Activated naive CD8-positive, alpha-beta T cell treated with anti-CD3 and anti-CD28 coated beads, Interleukin-2, amount 10 ng/mL, durations not matched to agents 7 days and 5 days (primary cell): ENCODE measurements at places on chromosomes 16 and 17.

DNA sequence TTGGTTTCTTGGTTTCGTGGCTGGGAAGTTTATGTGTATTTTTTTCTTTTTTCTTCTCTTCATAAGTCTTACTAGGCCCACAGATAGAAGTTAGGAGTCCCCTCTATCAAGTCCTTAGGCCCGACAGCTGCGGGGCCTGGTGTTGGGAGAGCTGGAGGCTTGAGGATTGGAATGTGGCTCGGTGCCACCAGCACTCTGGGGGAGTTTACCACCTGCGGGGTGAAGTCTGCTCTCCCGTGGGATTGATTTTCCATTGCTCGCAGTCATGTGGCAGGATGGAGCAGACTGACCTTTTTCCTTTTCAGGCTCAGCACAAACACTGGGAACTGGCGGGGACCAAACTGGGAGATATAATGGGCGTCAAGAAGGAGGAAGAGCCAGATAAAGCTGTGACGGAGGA is 7.5 kb downstream of the DHX38 start:
- no peak for DNase-seq
- no peaks in the 10 kb centered on the region for H3K27me3 ChIP-seq
- H3K27ac ChIP-seq, result no peak overlapping the region
- no peak overlapping the region for H3K4me3 ChIP-seq
- peaks cover 15% of the 10 kb centered on the region for H3K36me3 ChIP-seq
- no peaks in the 10 kb centered on the region for H3K4me1 ChIP-seq

DNA sequence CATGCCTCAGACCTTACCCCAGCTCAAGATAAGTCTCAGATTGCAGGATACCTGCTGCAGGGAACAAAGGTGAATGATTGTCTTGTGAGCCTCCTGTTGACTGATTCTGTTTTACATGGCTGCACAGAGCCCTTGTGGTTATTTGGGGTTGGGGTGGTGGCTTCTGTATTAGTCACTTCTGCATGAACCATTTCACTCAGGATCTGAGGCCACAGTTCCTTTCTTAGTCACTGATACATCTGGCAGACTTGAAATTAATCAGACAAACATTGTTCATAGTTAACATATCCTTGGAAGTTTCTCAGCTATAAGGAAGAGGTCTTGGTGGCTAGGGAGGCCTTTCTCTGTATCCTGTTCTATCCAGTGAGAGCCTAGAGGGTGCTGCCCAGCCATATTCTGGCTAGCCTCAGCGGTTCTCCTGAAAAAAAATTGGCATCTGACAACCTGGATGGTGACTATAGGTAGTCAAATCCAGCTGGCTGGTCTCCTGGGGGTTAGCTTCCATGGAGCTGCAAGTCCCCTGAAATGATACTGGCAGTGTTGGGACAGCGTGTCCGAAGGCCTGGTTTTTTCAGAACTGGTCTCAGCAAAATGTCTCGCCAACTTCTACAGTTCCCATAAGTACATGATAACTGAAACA is 8.4 kb upstream of the PLK1 start:
- peaks cover 26% of the 10 kb centered on the region for H3K4me1 ChIP-seq
- H3K36me3 ChIP-seq, result peaks cover 41% of the 10 kb centered on the region
- H3K27me3 ChIP-seq, result no peaks in the 10 kb centered on the region
- peak overlapping the region; percentile 71 for H3K27ac ChIP-seq
- DNase-seq, result no peak

DNA sequence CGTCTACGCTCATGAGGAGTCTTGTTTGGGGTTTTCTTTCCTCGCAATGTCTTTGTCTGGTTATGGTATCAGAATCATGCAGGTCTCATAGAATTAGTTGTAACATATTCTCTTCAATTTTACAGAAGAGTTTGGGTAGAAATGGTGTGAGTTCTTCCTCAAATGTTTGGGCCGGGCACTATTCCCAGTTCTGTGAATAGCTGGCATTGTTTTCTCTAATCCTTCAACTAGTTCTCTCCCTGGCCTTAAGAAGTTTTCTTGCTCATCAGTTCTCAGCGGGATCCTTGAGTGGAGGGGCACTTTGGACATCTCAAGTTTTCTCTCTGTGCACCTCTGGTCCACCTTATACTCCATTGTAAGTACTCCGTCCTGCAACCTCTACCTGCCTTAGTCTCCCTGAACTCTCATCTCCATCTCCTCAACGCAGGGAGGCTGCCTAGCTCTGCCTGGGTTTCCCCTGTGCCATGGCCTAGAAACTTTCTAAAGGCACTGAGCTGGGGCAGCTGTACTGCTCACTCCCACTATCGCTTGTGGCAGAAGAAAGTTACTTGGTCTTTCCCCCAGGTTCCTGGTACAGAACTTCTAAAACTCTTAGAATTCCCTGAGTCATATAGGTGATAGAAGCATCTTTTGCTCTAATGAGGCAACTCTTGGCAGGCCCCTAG is 16.9 kb downstream of the NSMCE1 start:
- no peak overlapping the region for H3K27ac ChIP-seq
- no peak for DNase-seq
- H3K36me3 ChIP-seq, result peaks cover 54% of the 10 kb centered on the region
- peaks cover 53% of the 10 kb centered on the region for H3K4me1 ChIP-seq

GRCh38 chr17:10394201-10394887 is 21.5 kb upstream of the MYH13 start:
- H3K27me3 ChIP-seq, result peaks cover 5% of the 10 kb centered on the region
- DNase-seq, result no peak
- no peaks in the 10 kb centered on the region for H3K36me3 ChIP-seq
- H3K27ac ChIP-seq, result no peak overlapping the region
- H3K4me3 ChIP-seq, result no peak overlapping the region
- H3K4me1 ChIP-seq, result no peaks in the 10 kb centered on the region

DNA sequence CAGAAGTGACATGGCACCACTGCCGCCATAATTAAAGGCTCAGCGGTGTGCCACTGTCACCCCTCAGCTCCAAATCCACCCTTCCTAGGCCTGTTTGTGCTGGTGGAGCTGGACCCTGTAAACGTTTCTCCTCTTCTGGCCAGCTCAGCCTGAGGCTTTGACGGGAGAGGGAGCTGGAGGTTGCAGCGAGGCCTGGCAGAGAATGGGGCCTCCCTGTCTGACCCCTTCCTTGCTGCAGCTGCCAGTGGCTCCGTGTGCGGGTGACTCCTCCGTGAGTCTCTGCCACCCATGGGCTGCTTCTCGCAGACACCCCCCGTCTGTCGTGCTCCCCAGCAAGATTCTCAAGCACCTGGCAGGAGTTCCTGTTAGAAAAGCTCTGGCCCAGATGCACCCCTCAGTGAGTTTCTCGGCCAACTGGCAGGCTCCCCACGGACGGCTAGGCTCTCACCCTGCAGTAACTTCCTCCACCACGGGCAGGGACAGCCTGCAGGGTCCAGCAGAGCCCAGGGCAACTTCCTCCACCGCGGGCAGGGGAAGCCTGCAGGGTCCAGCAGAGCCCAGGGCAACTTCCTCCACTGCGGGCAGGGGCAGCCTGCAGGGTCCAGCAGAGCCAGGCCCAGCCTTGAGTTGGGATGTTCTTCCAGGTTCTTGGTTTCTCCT is 4.7 kb upstream of the CHMP6 start:
- H3K36me3 ChIP-seq, result no peaks in the 10 kb centered on the region
- H3K27me3 ChIP-seq, result peaks cover 15% of the 10 kb centered on the region
- DNase-seq, result no peak
- no peak overlapping the region for H3K27ac ChIP-seq
- no peak overlapping the region for H3K4me3 ChIP-seq

DNA sequence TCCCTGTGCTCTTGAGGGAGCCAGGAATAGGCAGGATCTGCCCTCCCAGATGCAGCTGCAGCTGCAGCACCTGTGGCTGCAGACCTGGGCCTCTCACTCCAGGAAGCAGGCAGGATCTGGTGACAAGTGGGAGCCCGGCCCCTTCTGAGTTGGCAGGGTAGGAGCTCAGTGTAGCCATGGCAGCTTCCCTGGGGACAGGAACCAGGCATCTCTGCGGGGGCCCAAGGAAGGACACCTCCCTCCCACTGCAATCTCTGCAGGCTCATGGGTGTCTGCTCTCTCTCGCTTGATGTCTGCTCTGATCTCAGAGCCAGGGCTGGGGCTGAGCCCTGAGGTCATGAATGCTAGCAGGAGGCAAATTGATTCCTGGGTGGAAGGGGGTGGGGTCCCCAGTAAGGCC is 592.5 kb upstream of the CA10 start:
- H3K27ac ChIP-seq, result no peak overlapping the region
- no peaks in the 10 kb centered on the region for H3K27me3 ChIP-seq
- no peaks in the 10 kb centered on the region for H3K4me1 ChIP-seq
- no peak overlapping the region for H3K4me3 ChIP-seq

GRCh38 chr17:73423159-73423715 is 111.4 kb upstream of the CDC42EP4 start:
- H3K36me3 ChIP-seq, result peaks cover 8% of the 10 kb centered on the region
- no peak overlapping the region for H3K4me3 ChIP-seq
- H3K27me3 ChIP-seq, result no peaks in the 10 kb centered on the region
- no peak for DNase-seq
- H3K4me1 ChIP-seq, result no peaks in the 10 kb centered on the region

- DNase-seq, result no peak
- no peaks in the 10 kb centered on the region for H3K36me3 ChIP-seq
- H3K27me3 ChIP-seq, result peaks cover 45% of the 10 kb centered on the region
- H3K4me1 ChIP-seq, result peaks cover 18% of the 10 kb centered on the region
Observed at GRCh38 chr17:62653826-62654761, 26.6 kb downstream of the MRC2 start.

DNA sequence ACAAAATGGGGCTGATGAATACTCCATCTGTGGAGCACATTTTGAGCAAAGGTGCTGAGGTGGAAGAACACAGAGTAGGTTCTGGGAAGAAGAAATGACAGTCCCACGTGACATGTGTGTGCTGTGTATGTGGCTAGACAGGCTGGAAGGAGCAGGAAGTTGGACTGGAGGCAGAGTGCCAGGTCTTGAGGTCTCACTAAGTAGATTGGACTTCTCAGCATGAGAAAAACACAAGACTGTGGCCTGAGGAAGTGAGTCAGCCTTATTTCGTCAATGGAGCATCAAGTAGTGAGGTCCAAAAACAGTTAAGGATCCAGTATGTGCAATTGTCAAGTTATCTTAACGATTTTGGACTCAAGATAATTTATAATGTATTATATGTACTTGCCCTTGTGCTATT is 736.5 kb downstream of the KCNJ2 start:
- H3K27me3 ChIP-seq, result no peaks in the 10 kb centered on the region
- no peaks in the 10 kb centered on the region for H3K4me1 ChIP-seq
- H3K4me3 ChIP-seq, result no peak overlapping the region
- DNase-seq, result no peak
- no peaks in the 10 kb centered on the region for H3K36me3 ChIP-seq
- H3K27ac ChIP-seq, result no peak overlapping the region
